ENCODE measurements at places on chromosomes 6 and 20. TPM values are rescaled to one million over a fixed set of nuclear protein-coding genes. Genes with fewer than 3 reads are reported as not detected.

C6orf132 gene
- 53.9 TPM for total RNA-seq

SH3BGRL2 gene
- 27.4 TPM for total RNA-seq

GPLD1 gene
- 1.7 TPM for total RNA-seq

OR2H1 gene
- not detected for total RNA-seq

PPP1R16B gene
- total RNA-seq: not detected

DNA sequence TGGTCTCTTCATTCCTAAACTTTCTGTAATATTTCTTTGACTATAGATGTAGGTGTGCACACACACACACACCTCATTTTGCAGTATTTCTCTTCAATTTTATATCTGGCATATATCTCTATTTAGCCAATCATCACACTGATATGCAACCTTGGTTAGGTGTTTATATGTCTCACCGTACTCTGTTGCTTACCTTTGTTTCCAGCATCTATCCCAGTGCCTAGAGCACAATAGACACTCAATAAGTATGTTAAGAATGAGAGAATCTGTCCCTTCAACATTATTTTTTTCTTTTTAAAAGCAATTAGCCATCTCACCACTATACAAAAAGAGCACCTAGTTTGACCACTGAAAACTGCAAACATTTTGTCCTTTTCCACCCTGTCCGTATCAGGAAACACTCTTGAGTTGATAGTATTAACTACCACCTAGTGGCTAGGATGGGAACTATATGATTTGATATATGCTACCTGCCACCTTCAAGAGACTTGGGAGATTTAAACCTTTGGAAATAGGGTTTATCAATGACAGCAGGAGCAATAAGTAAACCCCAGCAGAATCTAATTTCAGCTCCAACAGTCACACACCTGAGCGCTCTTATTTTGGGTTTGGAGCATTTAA lies 48.7 kb upstream of the RSPO3 start:
- no peak overlapping the region for H3K4me3 ChIP-seq
- H3K36me3 ChIP-seq: no peaks in the 10 kb centered on the region
- no peak for DNase-seq
- no peak overlapping the region for H3K27ac ChIP-seq

GRCh38 chr6:118882314-118882905 lies 11.5 kb upstream of the ASF1A start:
- no peak for DNase-seq
- no peak overlapping the region for H3K4me3 ChIP-seq
- H3K4me1 ChIP-seq: peaks cover 8% of the 10 kb centered on the region
- no peaks in the 10 kb centered on the region for H3K27me3 ChIP-seq
- no peak overlapping the region for H3K27ac ChIP-seq
- H3K36me3 ChIP-seq: peaks cover 8% of the 10 kb centered on the region

DNA sequence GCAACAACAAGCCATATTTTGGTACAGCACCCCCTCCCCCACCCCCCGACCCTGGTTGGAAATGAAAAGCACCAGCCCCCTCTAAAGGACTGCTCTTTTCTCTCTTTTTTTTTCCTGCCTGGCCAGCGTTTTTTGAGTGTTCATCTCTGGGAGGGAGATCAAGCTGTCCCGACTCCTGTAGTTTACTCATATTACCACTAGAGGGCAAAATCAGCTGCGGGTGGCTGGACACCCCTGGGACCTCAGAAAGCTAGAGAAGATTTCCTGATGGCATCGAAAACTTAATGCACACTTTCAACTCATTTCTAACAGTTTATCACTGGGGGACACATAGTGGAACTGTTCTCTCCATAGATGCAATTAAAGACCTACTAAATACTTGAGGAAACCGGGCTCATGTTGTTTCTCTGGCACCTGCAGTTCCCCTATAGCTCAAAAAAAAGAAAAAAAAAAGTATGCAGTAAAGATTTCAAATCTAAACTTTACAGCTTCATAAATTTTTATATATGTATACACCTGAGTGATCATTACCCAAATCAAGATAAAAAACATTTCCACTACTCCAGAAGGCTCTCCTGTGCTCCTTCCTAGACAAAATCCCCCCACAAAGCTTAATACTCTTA lies 24.4 kb downstream of the CNBD2 start:
- no peak overlapping the region for H3K27ac ChIP-seq
- DNase-seq: peak; percentile 60
- H3K27me3 ChIP-seq: no peaks in the 10 kb centered on the region

GRCh38 chr6:105991561-105992314 lies 94.4 kb upstream of the PRDM1 start:
- no peaks in the 10 kb centered on the region for H3K27me3 ChIP-seq
- no peak overlapping the region for H3K27ac ChIP-seq
- H3K4me3 ChIP-seq: peak overlapping the region; percentile 83
- no peaks in the 10 kb centered on the region for H3K36me3 ChIP-seq

DNA sequence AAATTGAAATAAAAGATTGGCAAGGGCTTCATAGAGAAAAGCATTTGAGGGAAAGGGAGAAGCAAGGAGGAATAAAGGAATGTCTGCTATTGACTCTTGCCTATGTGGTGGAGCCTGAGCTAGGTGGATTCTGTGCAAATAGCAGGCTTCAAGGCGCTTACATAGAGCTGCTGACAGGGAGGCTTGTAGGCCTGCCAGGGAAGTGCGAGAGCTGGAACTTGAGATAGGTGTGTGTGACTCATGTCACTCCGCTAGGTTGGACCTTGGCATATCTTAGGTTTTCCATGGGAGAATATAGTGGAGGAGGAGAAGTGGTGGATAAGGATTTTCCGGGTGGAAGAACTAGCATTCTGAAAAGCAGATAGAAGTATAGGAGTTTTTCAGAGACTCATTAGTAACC lies 14.0 kb downstream of the SNRNP48 start:
- no peaks in the 10 kb centered on the region for H3K4me1 ChIP-seq
- H3K36me3 ChIP-seq: peaks cover 9% of the 10 kb centered on the region
- H3K27ac ChIP-seq: no peak overlapping the region
- H3K27me3 ChIP-seq: no peaks in the 10 kb centered on the region
- no peak overlapping the region for H3K4me3 ChIP-seq

GRCh38 chr6:41700463-41701347 lies 34.7 kb downstream of the TFEB start:
- peaks cover 18% of the 10 kb centered on the region for H3K4me1 ChIP-seq
- H3K36me3 ChIP-seq: no peaks in the 10 kb centered on the region
- H3K27me3 ChIP-seq: no peaks in the 10 kb centered on the region
- no peak overlapping the region for H3K27ac ChIP-seq
- no peak for DNase-seq

- DNase-seq: no peak
- H3K36me3 ChIP-seq: no peaks in the 10 kb centered on the region
- peaks cover 17% of the 10 kb centered on the region for H3K27me3 ChIP-seq
- H3K4me3 ChIP-seq: no peak overlapping the region
- peaks cover 44% of the 10 kb centered on the region for H3K4me1 ChIP-seq
These were observed 7.3 kb upstream of the YTHDF1 start for GRCh38 chr20:63223121-63223825.

- peaks cover 30% of the 10 kb centered on the region for H3K4me1 ChIP-seq
- H3K36me3 ChIP-seq: no peaks in the 10 kb centered on the region
- H3K27ac ChIP-seq: no peak overlapping the region
- DNase-seq: peak; percentile 26
These were observed 2.5 kb upstream of the TNFRSF6B start for GRCh38 chr20:63693733-63694583.

DNA sequence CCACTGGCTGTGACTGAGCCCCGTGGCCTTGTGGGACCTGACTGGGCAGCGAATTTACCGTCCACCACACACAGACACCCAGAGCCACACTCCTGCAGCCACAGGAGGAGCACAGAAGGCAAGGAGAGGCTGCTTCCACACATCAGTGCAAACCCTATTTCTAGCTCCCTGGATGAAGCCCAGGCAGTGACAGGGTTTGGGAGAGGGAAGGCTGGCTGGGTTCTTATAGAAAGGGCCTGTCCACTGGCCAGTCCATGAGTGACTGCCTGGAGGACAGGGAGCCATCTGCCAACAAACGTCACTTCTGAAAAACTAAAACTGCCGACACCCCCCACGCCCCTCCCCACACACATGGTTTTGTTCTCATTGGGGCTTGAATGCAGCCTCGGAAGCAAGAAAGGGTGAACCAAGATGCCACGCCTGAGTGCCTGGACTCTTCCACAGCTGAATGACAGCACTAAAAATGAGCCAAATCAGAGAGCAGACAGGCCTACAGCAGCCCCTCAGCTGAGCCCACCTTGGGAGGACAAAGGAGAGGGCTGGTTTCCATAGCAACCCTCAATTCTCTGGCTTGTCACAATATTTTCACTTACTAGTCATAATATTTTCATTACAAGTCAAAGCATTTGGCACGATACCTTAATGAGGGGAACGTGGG lies 38.4 kb downstream of the RRBP1 start:
- no peaks in the 10 kb centered on the region for H3K36me3 ChIP-seq
- no peak for DNase-seq
- no peak overlapping the region for H3K4me3 ChIP-seq
- H3K27ac ChIP-seq: no peak overlapping the region
- H3K27me3 ChIP-seq: no peaks in the 10 kb centered on the region
- no peaks in the 10 kb centered on the region for H3K4me1 ChIP-seq

DNA sequence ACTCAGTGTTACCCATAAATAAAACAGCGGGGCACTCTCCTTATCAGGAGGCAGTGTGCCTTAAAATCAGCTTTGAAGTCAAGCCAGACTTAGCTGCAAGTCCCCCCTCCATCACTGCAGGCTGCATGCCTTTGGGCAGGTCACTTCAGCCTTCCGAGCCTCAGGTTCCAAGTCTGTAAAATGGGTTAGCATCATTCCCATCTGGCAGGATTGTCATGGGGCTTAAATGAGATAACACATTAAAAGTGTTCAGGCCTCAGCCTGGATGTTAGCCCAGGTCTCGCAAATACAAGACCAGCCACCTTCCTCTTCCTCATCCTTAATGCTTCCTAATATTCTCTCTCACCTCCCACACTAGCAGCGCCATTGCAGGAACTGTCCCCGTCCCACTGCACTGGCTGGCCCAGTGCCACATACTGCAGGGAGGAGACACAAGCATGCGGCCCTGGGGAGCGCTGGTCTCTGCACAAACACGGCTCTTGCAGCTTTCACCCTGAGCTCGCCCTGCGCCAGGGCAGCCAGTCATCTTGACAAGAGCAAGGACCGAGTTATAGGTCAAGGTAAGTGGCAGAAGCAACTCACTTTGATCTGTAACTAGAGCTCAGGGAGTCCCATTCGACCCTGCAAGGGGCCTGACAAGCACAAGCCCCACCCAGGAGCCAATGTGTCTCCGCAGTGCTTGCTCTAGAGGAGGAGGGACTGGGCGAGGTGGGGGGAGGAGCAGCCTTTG lies 564.6 kb upstream of the AGPAT4 start:
- no peak for DNase-seq
- no peaks in the 10 kb centered on the region for H3K4me1 ChIP-seq
- H3K27me3 ChIP-seq: peaks cover 61% of the 10 kb centered on the region
- H3K36me3 ChIP-seq: no peaks in the 10 kb centered on the region
- no peak overlapping the region for H3K27ac ChIP-seq

DNA sequence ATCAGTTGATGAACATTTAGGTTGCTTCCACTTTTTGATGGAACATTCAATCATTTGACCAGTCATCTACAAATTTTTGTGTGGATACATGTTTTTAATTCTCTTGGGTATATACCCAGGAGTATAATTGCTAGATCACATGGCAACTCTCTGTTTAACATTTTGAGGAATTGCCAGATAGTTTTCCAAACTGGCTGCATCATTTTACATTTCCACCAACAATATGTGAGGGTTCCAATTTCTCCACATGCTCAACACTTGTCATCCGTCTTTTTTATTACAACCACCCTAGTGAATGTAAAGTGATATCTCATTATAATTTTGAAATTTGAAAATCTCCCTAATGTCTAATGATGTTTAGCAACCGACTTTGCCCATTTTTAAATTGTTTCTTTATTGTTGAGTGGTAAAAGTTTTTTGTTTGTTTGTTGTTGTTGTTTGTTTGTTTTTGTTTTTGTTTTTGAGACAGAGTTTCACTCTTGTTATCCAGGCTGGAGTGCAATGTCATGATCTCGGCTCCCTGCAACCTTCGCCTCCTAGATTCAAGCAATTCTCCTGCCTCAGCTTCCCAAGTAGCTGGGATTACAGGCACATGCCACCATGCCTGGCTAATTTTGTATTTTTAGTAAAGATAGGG lies 53.7 kb upstream of the PDYN start:
- H3K4me1 ChIP-seq: no peaks in the 10 kb centered on the region
- no peak overlapping the region for H3K4me3 ChIP-seq
- no peak for DNase-seq
- H3K36me3 ChIP-seq: no peaks in the 10 kb centered on the region
- H3K27ac ChIP-seq: no peak overlapping the region

- H3K27ac ChIP-seq: no peak overlapping the region
- H3K36me3 ChIP-seq: no peaks in the 10 kb centered on the region
- H3K27me3 ChIP-seq: no peaks in the 10 kb centered on the region
- H3K4me3 ChIP-seq: no peak overlapping the region
- DNase-seq: no peak
- no peaks in the 10 kb centered on the region for H3K4me1 ChIP-seq
These were observed 167.2 kb upstream of the THEMIS start for GRCh38 chr6:128068119-128068479.

DNA sequence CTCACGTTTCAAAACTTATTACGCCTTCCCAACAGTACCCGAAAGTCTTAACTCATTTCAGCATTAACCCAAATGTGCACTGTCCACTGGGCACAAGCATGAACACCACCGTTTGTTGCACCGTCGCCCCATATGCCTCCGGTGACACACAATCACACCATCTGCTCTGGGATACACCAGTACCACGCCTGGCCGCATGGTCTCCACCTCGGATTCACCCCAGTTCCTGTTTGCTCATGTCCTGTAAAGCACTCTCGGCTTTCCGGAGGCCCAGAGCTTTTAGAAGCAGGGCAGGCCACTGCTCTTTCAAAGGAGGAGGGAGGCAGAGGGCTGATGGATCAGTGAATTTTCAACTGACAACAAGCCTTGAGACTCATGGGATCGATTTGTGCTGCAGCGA lies 1570.0 kb upstream of the DEFB115 start:
- DNase-seq: no peak
- no peaks in the 10 kb centered on the region for H3K36me3 ChIP-seq
- H3K27ac ChIP-seq: no peak overlapping the region
- no peak overlapping the region for H3K4me3 ChIP-seq
- H3K4me1 ChIP-seq: no peaks in the 10 kb centered on the region

DNA sequence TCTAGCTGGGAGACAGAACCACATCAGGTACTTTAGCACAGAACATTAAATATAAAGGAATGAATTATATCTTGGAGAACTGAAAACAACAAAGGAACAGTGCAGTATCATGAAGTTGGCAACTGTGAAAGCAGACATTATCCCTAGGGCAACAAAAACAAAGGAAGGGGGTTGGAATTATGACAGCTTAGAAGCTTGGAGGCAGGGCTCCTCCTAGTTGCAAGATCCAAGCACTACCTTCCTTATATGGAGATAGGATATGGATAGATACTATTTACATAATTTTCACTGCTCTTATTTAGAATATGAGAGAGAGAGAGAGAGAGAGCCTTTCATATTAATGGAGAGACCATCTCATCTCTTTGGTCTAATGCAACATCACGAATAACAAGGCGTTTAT lies 27.0 kb downstream of the TMEM14A start:
- no peaks in the 10 kb centered on the region for H3K36me3 ChIP-seq
- DNase-seq: no peak
- no peaks in the 10 kb centered on the region for H3K27me3 ChIP-seq
- H3K27ac ChIP-seq: no peak overlapping the region

GRCh38 chr20:9392892-9393857 lies 121.2 kb upstream of the LAMP5 start:
- H3K36me3 ChIP-seq: no peaks in the 10 kb centered on the region
- DNase-seq: peak; percentile 54
- no peak overlapping the region for H3K4me3 ChIP-seq
- no peaks in the 10 kb centered on the region for H3K4me1 ChIP-seq
- no peaks in the 10 kb centered on the region for H3K27me3 ChIP-seq
- H3K27ac ChIP-seq: no peak overlapping the region
